ENCODE measurements at places on chromosomes 2 and 18. TPM values are rescaled to one million over a fixed set of nuclear protein-coding genes. Genes with fewer than 3 reads are reported as not detected.

The IL1B gene
- 2.6 TPM for total RNA-seq

The TUBA4B gene
- total RNA-seq: not detected

DNA sequence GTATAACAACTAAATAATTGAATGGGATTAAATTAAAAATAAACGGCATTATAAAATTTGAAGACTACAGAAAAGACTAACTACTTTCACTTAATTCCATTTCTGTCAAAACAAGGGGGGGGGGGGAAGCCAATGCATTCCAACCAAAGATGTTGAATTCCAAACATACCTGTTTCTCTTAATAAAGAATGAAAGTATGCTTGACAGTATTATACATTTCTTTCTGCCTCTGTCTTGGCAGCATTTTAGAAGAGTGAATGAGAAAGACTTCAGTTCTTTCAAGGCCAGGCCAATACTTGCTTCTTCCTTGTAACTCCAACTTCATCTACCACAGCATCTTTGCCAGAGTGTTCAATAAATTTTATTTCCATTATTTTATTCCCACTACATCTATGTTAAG, 65.9 kb downstream of the PDE11A start:
- DNase-seq: no peak

- DNase-seq: peak; percentile 47
Observed at GRCh38 chr2:232315049-232315922, 63.3 kb upstream of the ALPP start.

DNA sequence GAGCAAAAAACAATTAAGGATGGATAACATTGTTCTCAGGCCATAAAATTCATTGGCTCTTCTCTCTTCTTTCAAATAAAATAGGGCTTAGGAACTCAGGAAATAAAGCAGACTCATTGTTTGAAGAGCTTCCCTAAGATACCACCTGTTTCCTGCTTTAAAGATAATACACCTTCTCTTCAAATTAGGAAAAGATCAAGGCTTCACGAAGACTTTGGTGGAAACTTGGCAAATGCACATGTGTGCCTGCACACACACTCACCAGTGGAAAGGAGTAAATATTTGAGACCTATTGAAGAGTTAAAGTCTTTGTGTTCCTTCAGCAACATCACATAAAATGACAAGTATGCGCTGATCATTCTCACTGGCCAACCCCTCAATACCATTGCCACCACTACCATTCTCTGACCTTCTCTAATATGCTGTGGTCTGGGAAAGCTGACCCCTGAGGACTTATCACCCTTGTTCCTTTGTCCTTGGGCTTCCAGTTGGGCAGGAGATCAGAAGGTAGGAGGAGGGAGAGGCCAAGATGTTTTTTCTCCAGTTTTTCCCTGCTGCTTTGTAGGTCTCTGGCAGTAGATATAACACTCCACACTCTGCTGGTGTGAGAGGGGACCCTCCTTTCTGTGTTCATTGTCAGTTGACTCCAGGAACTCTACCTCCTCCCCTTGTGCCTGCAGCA, 53.5 kb upstream of the SPOPL start:
- no peak for DNase-seq

The HOXD13 gene
- 2.1 TPM for total RNA-seq

The DSC1 gene
- not detected for total RNA-seq

GRCh38 chr2:152925547-152926448, 207.4 kb downstream of the ARL6IP6 start:
- peak; percentile 56 for DNase-seq

Measured in M059J (cell line).